ENCODE measurements at places on chromosomes 2 and 18.

DNA sequence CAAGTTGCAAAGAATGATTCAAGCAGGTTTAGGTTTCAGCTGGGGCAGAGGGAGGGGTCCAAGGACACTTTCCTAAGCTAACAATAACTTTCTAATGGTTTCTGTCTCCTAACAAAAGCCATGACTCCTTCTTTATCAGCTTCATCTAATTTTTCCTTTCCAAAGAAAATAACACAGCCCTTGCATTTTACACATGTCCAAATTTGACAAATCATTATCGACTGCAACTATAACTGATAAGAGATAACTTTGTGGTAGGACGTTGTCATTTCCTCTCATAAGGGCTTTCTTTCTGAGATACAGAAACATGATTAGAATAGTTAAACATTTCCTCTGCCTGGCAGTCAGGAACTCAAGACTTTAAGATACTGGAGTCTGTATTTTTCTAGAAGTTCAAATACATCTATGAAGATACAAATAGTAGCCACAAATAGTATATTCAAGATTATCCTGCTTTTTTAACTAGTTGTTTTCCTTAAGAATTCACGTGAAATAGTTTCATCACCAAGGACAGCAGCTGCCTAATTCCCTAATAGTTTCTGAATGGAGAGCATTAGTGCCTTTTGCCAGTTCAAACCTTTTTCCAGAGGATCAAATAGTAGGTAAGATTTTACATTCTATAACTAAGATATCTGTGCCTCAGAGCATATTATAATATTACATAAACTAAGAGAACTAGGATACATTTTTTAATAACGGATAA is 263.2 kb downstream of the EXOC6B start:
- DNase-seq = no peak

DNA sequence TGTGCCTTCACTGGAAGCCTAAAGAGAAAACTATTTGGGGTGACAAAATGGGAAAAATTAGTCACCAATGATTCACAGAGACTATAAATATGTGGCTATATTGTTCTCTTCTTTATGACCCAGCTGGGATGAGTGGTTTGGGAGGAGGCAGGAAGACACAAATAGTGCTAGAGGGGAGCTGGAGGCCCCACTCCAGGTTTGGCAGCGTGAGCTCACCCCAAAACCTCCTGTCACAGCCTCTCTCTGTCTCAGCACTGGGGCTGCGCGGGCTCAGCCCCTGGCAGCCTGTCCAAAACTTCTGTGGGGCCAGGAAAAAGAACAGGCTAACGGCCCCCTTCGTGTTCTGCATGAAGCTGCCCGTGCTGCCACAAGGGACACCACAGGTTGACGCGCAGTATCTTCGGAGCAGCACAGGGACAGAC is 73.2 kb upstream of the LCLAT1 start:
- no peak for DNase-seq

DNA sequence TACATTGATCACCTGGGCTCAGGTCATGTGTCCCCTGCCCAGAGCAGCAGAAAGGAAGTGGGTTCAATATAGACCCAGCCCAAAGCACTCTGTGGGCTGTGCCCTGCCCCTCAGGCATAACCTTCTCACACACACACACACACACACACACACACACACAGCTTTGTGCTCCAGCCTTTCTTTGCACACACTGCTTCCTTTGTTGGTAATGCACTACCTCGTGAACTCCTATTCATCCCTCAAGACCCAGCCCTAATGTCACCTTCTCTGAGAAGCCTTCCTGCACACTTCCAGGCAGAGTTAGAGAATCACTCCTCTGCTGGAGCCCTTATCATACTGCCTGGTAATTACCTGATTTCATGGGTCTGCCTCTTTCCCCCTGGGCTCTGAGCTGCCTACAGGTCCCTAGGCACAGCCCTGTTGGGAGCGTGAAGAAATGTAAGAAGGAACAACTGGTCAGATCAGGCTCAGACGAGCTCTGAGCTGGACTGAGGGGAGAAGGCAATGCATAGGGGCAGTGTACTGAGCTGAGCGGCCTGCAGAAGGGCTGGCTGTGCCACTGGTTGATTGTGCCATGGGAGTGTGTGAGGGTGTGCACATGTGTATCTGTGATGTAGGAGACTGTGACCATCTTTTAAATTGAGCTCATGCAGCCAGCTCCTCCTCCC is 210.3 kb downstream of the GLI2 start:
- DNase-seq = no peak

DNA sequence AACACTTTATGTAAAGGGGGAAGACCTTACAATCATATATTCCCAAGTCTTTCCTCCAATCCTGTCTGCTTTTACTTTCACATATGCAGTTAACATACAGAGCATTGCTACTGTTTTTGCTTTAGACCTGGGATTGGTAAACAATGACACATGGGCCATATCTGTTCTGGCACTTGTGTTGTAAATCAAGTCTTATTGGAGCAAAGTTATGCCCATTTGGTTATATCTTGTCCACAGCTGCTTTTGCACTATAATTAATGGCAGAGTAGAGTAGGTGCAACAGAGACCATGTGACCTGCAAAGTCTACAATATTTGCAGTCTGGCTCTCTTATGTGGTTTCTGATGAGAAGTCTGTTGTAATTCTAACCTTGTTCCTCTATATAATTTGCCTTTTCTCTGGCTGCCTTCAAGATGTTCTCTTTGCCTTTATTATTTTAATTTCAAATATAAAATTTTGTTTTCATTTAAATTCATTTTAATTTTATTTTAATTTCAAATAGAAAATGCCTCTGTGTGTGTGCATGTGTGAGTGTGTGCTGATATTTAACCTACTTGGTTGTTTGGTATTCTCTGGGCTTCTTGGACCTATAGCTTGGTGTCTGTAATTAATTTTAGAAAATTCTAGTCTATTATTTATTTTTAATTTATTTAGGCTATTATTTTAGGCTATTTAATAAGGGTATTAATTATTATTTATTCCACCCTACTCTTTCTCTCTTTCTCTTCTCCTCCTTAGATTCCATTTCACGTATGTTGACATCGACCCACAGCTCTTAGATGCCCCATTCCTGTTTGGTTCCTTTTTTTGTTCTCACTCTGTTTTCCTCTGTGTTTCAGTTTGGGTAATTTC is 16.8 kb upstream of the LPIN1 start:
- DNase-seq = no peak

GRCh38 chr2:214126135-214126534 is 284.7 kb upstream of the VWC2L start:
- no peak for DNase-seq

- DNase-seq = peak; percentile 75
Observed at GRCh38 chr2:168773719-168774521, 28.5 kb upstream of the NOSTRIN start.

- no peak for DNase-seq
Observed at GRCh38 chr2:241882091-241882625, 12.6 kb downstream of the RTP5 start.

DNA sequence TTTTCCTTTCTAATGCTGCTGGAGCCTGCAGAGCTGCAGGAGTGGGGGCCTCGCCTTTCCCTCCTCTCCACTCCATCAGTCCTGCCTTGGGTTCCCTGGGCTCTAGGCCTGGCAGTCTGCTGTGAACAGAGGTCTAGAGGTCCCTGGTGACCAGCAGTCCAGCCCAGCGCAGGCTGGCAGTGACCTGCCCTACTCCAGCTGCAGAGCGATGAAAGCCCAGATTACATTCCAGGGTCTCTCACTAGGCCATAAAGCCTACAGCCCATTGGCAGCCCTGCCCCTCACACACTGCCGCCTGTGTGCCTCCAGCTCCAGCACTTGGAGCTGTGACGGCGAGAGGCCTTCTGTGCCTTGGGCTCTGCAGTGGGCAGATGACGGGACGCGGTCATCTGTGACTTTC is 14.8 kb upstream of the MAL start:
- no peak for DNase-seq

DNA sequence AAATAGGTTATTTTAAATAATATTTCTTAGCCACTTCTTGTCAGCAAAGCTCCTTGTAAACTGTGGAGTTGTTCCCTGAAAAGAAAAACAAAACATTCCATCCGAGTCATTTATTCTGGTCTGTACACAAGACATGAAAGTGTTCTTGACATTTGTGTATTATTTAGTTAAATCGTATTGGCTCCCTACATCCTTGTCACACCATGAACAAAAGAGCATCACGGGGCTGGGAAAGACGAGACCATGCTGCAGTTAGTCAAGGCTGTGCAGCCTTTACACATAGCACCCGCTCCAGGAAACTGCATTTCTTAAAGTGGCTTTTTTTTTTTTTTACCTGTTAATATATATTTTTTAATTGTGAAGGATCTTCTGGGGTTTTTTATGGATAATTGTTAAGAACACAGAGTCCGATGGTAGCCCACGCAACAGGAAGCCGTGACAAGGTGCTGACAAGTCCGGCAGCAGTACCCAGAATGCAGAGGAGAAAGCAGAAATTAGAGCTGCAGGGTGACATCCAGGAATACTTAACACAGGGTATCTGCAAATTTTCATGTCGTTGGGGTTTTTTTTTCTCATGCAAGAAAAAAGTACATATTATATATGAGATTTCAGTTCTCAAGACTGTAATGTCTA is 588.4 kb downstream of the ARHGAP15 start:
- DNase-seq = no peak

DNA sequence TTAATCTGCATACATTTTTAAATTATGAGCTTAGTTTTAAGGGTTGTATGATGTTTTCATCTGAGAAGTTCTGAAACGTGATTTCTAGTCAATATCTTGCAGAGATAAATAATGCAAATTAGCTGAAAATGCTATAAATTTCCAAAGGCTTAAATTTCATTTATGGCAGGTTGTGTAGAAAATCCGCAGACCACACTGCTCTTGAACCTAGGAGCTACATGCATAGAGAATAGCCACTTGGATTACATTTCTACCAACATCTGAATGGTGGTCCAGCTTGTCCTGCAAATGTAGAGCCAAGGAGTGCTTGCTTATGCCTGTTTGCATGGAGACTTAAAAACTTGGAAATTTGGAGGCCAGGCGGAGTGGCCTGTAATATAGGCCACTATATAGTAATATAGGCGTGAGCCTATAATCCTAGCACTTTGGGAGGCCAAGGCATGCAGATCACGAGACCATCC is 6.8 kb downstream of the MAT2A start:
- no peak for DNase-seq

DNA sequence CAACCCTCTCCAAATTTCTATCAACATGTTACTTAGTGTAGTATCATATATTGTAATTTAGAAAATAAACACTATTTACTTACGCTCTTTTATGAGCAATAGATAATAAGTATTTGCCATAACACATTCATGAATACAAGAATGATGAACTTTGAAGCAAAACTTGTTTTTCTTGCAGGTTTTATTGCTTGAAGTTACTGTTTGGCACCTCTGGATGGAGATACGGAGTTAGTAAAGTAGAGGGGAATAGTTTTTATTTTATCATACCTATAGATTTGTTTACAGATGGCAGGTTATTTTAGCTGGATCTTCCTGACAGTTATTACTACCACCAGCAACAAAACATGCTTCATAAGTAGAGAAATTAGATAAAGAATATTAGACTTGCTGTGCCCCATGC is 274.2 kb upstream of the LRRTM4 start:
- no peak for DNase-seq

DNA sequence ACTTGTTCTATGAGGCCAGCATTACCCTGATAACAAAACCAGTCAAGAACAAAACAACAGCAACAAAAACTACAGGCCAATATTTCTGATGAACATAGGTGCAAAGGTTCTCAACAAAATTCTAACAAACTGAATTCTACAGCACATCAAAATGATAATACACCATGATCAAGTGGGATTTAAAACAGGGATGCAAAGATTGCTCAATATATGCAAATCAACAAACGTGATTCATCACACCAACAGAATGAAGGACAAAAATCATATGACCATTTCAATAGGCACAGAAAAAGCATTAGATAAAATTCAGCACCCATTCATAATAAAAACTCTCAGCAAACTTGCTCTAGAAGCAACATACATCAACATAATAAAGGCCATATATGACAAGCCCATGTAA is 173.6 kb downstream of the CAMKMT start:
- DNase-seq = no peak
